Stimulated activated naive CD4-positive, alpha-beta T cell (primary cell): ENCODE measurements at places on chromosomes 5 and 9.

DNA sequence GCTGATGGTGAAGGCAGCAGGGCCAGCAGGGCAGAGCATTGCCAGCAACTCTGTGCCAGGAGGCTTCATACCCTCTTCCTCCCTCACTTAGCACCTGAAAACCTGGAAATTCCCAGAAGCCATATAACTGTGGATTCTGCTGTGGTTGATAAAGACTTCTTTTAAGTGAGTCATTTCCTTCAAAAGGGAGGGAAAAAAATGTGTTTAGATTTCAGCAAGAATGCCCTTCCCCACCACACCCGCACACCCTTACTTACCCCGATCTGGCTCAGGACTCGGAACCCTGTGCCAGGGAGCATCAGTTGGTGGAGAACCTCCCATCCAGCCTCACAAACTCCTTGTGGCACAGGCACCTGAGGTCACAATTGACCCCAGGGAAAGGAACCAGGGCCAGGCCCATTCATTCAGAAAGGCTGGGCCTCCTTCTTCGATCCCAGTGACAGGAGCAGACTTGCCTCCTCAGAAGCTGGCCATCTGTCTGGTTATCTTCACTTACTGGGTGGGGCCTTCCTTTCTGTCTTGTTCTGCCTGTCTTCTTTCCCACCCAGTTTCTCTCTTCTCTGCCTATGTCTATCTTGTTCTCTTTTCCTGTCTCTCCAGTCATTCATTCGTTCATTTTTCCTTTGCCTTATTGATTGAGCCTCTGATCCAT is 62.6 kb downstream of the PLAC8L1 start:
- no peak for DNase-seq

- DNase-seq, result no peak
Measured at GRCh38 chr9:36318212-36318802, 60.1 kb upstream of the GNE start.

DNA sequence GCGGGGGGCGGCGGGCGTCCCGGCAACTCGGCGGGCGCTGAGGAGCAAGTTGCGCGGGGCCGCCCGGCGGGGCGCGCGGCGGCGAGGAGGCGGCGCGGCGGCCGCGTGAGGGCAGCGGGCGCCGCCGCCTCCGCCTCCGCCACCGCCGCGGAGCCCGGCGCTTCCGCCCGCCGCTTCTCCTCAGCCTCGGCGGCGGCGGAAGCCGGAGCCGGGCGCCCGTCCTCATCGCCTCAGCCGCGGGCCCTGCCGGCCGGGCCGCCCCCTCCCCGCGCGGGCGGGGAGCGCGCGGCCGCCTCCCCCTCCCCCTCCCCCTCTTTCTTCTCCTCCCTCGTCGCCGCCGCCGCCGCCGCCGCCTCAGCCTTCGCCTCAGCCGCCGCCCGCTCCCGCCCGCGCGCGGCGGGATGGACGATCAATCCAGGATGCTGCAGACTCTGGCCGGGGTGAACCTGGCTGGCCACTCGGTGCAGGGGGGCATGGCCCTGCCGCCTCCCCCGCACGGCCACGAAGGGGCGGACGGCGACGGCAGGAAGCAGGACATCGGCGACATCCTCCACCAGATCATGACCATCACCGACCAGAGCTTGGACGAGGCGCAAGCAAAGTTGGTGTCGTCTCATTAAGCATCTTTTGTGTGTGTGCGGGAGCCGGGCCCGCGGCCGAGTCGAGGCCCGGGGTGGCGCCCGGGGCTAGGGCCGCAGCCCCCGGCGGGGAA is at the start of gene PBX3:
PBX3 (plus strand) TSS at position 321 of the 712 bp plus-strand sequence.
- peak; percentile 51 for DNase-seq

- DNase-seq, result no peak
Measured at GRCh38 chr9:39588500-39589137, 233.2 kb downstream of the SPATA31A1 start.

- no peak for DNase-seq
Measured at GRCh38 chr5:61588216-61588615, 256.2 kb downstream of the ZSWIM6 start.

- no peak for DNase-seq
Measured at GRCh38 chr5:169873642-169874041, 106.7 kb downstream of the INSYN2B start.

- peak; percentile 54 for DNase-seq
Measured at GRCh38 chr9:131398204-131398603, 4.3 kb downstream of the PRRC2B start.

DNA sequence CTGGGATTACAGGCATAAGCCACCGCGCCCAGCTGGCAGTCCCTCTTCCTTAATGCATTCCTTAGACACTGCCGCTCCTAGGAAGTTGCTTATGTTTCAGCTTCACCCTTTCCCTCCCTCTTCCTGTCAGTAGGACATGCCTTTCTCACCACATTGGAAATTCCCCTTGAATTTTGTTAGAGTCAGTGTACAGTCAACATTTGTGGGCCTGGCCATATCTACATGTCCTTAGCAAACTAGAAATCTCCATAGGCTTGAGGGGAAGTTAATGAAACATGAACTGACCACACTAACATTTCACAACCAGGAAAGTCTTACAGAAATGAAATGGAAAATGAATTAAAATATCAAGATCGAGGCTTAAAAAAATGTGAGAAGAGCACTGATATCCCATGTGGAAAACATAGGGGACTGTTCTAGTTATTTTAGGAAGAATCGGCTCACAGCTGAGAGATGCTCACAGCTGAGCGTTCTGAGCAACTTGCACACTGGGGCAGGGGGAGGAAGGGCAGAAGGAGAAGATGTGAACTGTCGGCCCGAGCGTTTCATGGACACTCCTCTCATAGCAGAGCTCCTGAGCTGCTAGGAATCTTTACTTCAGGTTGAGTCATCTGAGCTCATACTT is 21.1 kb upstream of the LVRN start:
- DNase-seq, result no peak

GRCh38 chr5:135185481-135186065 is 151.5 kb upstream of the PITX1 start:
- peak; percentile 10 for DNase-seq

- no peak for DNase-seq
Measured at GRCh38 chr9:38195737-38196161, 126.7 kb upstream of the SHB start.

GRCh38 chr9:36276781-36277181 is 18.5 kb upstream of the GNE start:
- no peak for DNase-seq

GRCh38 chr9:126290871-126291270 is 35.8 kb upstream of the MVB12B start:
- DNase-seq, result no peak

DNA sequence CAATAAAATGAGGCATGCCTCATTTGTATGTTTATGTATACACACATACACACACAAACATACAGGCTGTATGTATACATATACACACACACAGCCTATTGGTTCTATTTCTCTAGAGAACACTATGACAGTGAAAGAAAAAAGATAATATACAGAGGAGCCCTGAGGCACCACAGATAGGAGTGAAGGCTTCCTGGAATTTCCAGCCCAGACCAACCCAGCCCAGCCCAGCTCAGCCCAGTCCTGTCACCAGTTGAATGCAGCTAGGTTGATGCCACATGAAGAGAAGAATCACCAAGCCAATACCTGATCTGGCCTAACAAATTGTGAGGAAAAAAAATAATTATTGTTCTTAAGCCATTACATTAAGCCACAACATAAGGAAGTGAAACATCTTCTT is 126.9 kb upstream of the PDE4D start:
- no peak for DNase-seq

DNA sequence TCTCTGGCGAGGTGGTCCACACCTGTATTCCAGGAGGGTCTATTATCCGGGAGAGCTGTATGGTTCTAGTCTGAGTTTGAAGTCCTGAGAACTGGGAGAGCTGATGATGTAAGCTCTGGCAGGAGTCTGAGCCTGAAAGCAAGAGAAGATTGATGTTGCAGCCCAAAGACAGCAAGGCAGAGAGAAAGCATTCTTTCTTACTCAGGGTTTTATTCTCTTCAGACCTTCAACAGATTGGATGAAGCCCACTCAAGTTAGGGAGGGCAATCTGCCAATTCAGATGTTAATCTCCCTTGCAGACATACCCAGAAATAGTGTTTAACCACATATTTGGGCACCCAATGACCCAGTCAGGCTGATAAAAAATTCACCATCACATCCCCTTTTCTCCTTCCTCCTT is 159.1 kb downstream of the CCDC171 start:
- DNase-seq, result no peak

- no peak for DNase-seq
Measured at GRCh38 chr9:72228282-72228681, 79.0 kb downstream of the GDA start.

DNA sequence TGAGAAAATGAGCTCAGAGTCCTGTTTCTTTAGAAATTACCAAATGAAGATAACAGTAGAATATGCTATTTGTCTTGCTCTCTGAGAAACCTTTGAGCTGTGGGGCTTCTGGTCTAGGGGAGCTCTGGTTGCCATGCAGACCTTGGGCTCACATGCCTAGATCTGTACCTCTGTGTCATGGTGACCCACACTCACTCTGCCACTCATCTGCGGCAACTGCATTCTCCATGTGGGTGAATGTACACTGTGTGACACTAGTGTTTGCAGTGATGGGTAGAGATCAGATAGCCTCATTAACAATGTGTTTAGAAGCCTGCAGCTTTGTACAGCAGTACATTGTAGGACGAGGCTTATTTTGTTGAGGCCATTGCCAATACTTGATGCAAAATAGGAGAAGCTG is 521.2 kb downstream of the CHSY3 start:
- no peak for DNase-seq

DNA sequence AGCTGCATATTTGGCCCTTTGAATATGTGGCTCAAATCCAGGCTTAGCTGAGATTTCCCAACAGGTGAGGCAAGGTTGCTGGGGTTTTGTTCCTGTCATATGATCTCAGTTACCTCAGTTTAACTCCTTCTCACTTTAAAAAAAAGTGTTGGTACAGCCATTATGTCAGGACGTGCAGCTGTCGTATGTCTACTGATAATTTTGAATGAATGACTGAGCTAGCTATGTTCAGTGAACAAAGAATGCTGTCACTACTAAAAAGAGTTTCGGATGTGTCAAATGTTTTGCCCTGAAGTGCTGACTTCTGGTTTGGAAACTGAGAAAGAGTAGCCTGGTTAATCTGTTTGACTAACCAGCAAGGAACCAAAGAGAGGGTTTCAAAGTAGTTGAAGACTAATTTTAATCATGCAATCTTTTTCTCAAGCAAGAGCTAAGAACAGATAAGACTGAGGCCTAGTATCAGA is 106.3 kb upstream of the NR3C1 start:
- DNase-seq, result no peak

GRCh38 chr9:93086447-93087224 is 9.4 kb upstream of the CARD19 start:
- DNase-seq, result no peak

- DNase-seq, result no peak
Measured at GRCh38 chr5:172793577-172794488, 22.8 kb upstream of the DUSP1 start.

DNA sequence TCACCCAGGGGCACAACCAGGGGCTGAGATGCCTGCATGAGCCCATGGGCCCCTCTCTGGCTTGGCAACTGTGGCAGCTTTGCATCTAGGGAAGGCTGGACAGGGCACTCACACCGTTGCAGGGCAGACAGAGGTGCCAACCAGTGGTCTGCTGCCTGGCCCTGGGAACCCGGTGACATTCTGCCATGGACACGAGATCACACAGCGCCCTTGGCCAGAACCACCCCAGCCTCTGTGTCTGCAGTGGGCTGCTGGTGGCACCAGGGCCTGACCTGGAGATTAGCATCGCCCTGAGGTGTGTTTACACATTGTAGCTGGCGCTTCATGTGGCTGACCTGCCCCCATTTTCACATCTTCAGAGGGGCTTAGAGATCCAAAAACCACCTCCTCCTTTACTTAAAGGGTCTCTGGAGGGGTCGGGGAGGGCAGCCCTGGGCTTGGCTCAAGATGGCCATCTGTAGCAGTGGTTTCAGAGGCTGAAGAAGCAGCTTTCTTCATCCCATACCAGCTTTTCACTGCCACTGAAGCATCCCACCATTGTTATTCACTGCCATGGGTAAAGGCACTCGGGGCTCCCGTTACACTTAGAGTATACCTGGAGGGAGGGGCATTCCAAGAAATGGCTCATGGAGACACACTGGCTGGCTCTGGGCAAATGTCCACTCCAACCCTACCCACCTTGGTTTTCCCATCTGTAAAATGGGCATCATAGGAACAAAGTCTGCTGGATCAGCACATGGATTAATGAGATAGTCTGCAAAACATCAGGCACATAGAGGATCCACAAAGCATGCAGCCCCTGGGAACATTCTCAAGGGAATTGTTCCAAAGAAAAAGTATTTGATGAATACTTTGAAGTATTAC is 11.4 kb downstream of the DCANP1 start:
- DNase-seq, result no peak

GRCh38 chr5:42929871-42930270 is 110.2 kb downstream of the ANXA2R start:
- DNase-seq, result no peak

DNA sequence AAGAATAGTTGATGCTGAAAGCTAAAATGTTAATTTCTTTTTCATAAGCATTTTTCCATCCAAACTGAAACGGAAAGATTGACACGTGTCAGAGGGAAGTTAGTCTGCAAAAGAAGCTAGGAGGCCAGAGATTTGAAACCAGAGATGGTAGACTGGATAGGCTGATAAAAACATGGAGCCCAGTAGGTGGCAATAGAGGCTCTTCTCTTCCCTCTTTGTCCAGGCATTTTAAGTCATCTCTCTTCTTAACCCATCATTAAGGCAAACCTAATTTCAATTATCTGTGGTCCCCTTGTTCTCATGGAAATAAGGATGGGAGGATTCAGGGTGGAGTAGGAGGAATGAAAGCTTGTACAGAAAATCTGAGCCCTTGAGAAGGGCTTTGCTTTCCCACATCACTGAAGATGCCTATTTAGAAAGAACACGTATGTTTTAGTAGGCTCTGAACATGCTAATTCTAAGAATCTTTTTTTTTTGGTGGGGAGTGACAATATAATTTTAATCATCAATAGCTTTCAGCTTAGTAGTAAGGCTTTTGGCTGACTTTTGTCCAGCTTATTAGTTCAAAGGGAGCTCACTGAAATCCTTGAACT is 66.6 kb downstream of the ZNF474 start:
- DNase-seq, result no peak

- no peak for DNase-seq
Measured at GRCh38 chr5:141743866-141744272, 61.8 kb upstream of the ARAP3 start.

GRCh38 chr9:79080536-79080935 is 491.2 kb upstream of the TLE4 start:
- DNase-seq, result no peak

- no peak for DNase-seq
Measured at GRCh38 chr9:36789886-36790285, 217.2 kb downstream of the MELK start.

- DNase-seq, result no peak
Measured at GRCh38 chr5:18749763-18750162, 1115.5 kb downstream of the TAF11L14 start.

DNA sequence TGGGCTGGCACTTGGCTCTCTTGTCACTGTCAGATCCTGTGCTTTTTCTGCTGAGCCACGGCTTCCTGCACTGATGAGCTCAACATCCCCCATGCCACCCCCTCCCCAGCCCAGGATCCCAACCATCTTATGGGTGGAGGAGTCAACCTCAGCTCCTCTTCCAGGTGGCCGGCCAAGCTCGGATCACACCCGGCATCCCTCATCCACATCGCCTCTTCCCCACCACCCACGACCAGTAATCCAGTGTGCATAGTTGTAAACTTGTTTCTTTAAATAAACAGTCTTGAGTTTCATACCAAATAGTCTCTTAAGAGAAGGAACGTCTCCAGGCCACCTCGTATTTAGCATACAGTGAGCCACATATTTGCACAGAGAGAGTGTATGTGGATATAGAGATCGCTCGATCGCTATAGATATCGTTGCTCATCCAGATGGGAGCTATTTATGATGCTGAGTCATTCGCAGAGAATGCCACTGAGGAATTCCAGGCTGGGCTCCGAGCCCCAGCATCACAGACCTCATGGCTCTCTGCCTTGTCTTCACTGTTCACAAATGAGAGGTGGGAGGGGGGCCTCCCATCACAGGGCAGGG is 61.8 kb upstream of the CPLX2 start:
- DNase-seq, result no peak
